ENCODE measurements at places on chromosomes 6 and 20.

GRCh38 chr6:1612974-1613306, 3.2 kb downstream of the FOXC1 start:
- peak; percentile 79 for DNase-seq

DNA sequence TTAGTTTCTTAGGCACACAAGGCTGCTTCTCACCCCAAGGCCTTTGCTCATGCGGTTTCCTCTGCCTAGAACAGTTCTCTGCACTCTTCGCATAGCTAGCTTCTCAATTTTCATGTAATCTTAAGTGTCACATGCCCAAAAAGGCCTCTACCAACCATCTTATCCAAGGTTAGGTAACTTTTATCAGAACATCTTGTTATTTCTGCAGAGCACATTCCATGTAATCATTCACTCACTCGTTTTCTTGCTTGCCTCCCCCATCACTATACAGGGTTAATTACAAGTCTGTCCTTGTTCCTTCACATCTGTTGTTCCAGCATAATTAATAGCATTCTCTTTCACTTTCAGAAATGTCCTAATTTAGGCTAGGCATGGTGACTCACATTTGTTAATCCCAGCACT, 53.8 kb downstream of the NCOA6 start:
- DNase-seq = no peak

DNA sequence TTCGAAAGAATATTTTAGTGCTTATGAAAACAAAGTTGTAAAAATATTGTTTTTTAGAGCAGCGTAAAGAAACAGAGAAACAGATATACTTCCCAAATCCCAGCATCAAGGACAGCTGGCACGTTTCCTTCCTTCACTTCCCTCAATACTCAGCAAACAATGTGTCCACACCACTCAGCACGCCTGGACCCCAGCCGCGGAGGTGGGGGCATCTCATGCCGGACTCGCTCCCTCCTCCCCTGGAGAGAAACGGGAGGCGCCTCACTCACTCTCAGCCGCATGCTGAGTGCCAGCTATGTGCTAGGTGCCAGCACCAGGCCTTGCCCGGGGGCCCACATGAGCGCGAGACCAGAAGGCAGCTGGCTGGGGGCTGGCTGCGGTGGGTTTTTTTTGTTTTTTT, 34.7 kb downstream of the SLC2A4RG start:
- no peak for DNase-seq

GRCh38 chr20:32116079-32116521, 6.6 kb downstream of the TM9SF4 start:
- DNase-seq = no peak

- DNase-seq = peak; percentile 70
These were observed 31.8 kb upstream of the PTPN1 start for GRCh38 chr20:50478162-50478990.

GRCh38 chr6:149097794-149098193, 219.7 kb upstream of the TAB2 start:
- DNase-seq = no peak

- DNase-seq = no peak
These were observed 2.2 kb upstream of the MYCT1 start for GRCh38 chr6:152695372-152696045.
